ENCODE measurements at places on chromosomes 3 and 15. TPM values are rescaled to one million over a fixed set of nuclear protein-coding genes. Genes with fewer than 3 reads are reported as not detected.

PLSCR4 gene
- total RNA-seq, result 38.6 TPM

SPG21 gene
- 100 TPM for total RNA-seq

ENTPD3 gene
- 1.7 TPM for total RNA-seq

SLC51A gene
- not detected for total RNA-seq

PCCB gene
- 60.5 TPM for total RNA-seq

TTLL13 gene
- total RNA-seq, result 0.13 TPM

PARL gene
- 42.7 TPM for total RNA-seq

PP2D1 gene
- not detected for total RNA-seq

GOLGA8G gene
- total RNA-seq, result not detected

SEMA5B gene
- 0.13 TPM for total RNA-seq

Data from articular chondrocyte of knee joint (primary cell).